ENCODE measurements at places on chromosomes 16 and 17. TPM values are rescaled to one million over a fixed set of nuclear protein-coding genes. Genes with fewer than 3 reads are reported as not detected.

- DNase-seq = peak; percentile 34
Observed at GRCh38 chr17:3043737-3044365, 19.6 kb downstream of the OR1D5 start.

GRCh38 chr17:50596191-50597037 is 35.9 kb downstream of the CACNA1G start:
- no peak for DNase-seq

- no peak for DNase-seq
Observed at GRCh38 chr16:75152635-75153034, 4.3 kb downstream of the ZFP1 start.

DNA sequence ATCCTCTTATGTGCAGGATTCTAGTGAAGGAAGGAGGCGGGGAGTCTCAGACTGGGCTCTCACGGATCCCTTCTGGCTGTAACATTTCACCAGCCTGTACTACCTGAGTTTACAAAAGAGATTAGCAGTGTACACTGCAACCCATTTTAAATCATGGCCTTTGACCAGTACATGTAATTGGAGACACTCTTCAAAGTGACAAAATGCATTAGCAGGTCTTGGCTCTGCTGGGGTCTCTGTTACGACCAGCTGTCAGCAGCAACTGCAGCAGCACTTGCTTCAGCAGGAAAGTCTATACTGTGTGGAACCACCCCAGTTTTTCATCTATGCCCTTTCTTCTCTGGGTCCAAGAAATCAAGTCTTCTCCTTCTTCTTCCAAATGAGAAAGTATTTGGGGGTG is 322.8 kb upstream of the ASIC2 start:
- DNase-seq = no peak

- DNase-seq = no peak
Observed at GRCh38 chr17:65057531-65058090, 1.1 kb upstream of the GNA13 start.

- DNase-seq = no peak
Observed at GRCh38 chr17:69560987-69561441, 146.5 kb downstream of the MAP2K6 start.

DNA sequence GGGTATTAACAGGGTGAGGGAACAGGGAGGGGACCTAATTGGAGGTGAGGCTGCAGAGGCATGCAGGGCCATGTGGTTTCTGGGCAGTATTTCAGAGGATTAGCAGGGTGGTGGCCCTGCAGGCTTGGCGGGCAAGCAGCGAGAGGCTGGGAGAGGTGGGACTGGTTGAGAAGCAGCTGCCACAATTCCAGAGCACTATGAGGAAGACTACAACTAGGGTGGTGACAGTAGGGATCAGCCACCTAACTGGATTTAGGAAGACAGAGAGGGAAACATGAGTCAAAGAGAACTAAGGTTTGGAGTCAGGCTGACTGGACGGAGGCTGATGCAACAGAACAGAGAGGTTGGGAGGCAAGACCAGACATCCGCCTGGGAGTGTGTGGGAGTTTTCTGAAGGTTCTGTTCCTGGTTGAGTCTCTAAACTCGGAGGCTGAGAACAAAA is 12.3 kb downstream of the ALOXE3 start:
- peak; percentile 31 for DNase-seq

DNA sequence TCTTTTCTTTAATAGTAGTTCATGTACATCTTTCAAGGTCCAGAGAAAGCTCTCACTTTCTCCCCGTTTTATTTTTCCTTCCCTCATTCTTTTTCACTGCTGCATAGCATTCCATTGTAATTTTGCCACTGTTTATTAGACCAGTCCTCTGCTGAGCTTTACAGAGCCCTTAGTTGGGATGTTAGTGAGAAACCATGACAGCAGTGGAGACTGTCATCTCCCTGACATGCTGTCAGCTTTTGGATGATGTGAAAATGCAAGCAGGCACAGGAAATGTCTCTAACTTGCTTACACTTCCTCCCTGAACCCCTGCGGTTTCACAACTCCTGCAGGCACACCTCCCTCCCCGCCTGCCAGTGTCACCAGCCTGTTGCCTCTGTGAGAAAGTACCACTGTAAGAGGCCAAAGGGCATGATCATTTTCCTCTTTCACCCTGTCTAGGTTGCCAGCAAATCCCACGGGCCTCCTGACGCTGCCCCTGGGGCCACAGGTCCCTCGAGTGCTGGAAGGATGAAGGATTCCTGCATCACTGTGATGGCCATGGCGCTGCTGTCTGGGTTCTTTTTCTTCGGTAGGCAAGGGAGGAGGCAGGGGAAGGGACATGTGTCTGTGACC is at the start of gene ITGAL:
ITGAL (plus strand) TSS at position 415 of the 615 bp plus-strand sequence; CDS start at position 511, 96 bp downstream.
- DNase-seq = peak; percentile 90

DNA sequence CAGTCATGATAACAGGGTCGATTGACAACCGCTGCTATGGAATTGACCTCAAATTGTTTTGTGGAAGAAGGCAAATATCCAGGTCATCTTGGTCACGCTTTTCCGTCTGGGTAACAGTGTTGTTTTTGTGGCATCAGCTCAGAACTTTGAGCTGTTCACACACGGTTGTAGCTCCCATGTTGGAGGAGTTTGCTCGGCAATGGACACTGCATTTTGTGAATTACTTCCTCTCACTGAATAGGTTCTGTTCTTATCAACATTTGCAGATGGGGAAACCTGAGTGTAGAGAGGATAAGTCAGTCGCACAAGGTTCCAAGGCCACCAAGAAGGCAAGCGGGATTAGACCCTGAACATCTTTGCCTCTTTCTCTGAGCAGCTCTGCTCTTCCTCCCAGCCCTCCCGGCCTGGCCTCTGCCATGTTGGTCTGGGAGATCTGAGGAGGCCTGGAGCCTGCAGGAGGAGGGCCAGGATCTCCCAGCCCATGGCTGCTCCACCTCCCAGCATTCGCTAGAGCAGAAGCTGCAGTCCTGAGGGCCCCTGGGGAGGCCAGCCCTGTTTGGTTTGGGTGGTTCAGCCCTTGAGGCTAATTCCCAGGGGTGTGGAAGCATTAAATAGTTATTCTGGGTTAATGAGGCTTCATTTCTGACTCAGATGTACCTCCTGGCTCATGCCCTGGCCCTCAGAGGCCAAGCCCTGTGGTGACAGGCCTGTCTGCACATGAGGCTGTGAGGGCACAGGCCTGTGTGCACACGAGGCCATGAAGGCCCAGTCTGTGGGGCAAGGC is 154.1 kb upstream of the PLCG2 start:
- no peak for DNase-seq

DNA sequence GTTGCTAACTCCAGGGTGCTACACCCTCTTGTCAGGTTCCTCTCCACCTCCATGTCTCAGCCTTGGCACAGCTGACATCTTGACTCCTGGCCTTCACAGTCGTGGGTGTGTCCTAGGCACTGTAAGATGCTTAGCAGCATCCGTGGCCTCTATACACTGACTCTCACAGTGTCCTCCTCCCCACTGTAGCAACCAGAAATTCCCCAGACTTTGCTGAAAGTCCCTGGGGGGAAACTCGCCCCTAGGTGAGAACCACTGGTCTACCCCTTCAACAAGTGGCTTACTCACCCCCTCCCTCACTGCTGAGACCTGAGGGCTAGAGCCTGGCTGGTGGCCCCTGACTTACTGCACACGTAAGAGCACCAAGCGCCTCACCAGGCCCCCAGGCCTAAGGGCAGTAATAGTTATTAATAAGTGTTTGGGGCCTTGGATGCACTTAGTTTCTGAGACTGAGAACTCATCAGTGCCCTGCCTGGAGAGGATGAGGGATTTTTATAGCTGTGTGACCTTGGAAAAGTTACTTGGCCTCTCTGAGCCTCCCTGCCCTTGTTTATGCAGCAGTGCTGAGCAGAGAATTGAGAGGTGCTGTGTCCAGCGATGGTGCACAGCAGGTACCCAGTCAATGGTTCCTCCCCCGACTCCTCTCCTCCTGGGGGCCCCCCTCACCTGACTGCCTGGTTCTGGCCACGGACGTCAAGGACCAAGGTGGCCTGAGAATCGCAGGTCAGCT is 67.1 kb downstream of the RMI2 start:
- DNase-seq = no peak

- no peak for DNase-seq
Observed at GRCh38 chr17:50953831-50954601, 87.9 kb upstream of the TOB1 start.

DNA sequence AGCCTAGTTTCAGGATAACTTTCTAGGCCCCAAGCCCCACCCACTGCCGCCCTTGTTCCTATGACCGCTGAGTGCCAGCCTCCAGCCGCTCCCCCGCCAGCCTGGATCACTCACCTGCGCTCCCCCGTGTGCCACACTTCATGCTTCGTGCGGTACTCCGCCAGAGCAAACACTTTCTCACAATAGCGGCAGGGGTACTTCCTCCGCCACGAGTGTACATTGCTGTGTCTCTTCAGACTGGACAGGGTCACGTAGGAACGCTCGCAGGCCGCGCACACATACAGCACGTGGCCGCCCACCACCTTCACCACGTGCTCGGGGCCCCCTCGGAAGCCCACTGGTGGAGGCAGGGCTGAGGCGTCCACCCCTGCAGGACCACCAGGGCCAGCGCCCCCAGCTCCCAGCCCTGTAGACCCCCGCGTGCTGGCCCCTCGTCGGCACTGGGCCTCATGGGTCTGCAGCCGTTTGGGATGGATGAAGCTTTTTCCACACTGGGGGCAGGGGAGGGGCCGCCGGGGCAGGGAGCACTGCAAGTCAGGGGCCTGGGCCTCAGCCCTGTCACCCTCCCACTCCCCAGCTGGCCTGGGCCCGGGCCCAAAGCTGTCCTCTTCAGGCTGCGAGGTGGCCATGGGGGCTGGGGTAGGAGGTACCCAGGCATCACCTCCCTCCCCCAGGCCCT is 13.7 kb downstream of the ZBTB4 start:
- no peak for DNase-seq

- DNase-seq = no peak
Observed at GRCh38 chr16:82384017-82384416, 214.0 kb upstream of the MPHOSPH6 start.

Gene CEP295NL
- not detected for total RNA-seq

Gene SF3B3
- total RNA-seq = 441 TPM

Gene RTN4RL1
- not detected for total RNA-seq

Gene NPEPPS
- 124 TPM for total RNA-seq

Gene C16orf95
- 22.1 TPM for total RNA-seq

Gene TP53TG3C
- not detected for total RNA-seq

Gene PRKCB
- 51.6 TPM for total RNA-seq

Gene WNT9B
- not detected for total RNA-seq

Gene DCAF7
- 121 TPM for total RNA-seq

Gene MAP3K14
- 22.8 TPM for total RNA-seq

Gene TMEM235
- total RNA-seq = not detected

Gene GAST
- total RNA-seq = not detected

Gene RNF222
- 0.15 TPM for total RNA-seq

Gene TBC1D3B
- 12.8 TPM for total RNA-seq

All from OCI-LY7 (cell line).